ENCODE measurements at places on chromosomes 5 and 9. TPM values are rescaled to one million over a fixed set of nuclear protein-coding genes. Genes with fewer than 3 reads are reported as not detected.

The KIAA1958 gene
- total RNA-seq = 2.0 TPM

DNA sequence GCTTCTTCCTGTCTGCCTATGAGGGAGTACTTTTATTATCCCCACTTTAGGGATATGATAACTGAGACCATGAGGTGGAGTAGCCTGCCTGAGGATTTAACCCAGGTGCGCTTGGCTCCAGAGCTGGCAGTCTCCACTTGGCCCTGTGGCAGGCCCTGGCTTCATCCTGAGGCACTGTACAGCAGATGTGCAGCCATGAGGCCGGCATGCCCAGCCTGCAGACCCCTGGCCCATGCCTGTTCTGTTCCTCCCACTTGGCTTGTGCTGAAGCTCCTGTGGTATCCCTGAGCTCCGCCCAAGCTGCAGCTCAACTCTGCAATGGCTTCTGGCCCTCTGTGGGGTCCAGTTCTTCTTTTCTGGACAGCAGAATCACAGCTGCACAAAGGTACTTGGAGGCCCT lies 31.8 kb upstream of the RAPGEF1 start:
- DNase-seq = no peak

DNA sequence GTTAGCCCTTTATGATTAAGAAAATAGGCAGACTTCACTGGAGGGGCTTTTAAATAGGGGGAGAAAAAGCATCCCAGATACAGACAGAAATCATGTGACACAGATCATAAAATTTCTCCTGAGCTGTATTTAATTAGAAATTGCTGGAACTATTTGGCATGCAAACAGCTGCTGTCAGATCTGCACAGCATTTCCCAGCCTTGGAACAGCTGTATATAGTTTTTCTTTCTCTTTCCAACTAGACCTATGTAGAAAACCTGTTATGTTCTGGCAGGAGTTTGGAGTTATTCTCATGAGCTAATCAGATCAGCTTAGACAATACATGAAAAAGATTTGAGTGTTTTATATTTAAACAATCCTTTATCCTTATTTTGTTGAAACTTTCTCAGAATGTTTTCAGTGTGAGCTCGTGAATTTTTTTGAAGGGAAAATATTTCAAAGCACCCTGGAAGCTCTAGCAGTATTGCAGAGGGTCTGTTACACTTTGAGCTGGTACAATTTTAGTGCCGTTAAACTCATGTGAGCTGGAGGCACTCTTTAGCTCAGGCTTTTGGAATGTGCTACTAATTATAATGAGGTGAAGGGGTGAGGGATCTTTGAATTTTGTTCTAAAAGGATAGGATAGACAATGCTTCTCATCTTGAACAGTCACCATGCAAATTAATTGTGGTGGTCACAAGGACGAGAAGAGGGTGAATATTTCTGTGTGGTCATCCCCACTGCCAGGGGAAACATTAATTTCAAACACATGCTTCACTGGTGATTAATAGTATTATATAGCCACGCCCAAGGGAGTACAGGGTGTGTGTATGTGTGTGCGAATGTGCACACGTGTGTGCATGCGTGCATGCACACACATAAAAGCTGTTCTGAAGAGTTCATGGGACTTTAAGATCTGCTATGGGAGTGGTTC lies 239.4 kb upstream of the FBXL7 start:
- no peak for DNase-seq

The GPRIN1 gene
- total RNA-seq = not detected

DNA sequence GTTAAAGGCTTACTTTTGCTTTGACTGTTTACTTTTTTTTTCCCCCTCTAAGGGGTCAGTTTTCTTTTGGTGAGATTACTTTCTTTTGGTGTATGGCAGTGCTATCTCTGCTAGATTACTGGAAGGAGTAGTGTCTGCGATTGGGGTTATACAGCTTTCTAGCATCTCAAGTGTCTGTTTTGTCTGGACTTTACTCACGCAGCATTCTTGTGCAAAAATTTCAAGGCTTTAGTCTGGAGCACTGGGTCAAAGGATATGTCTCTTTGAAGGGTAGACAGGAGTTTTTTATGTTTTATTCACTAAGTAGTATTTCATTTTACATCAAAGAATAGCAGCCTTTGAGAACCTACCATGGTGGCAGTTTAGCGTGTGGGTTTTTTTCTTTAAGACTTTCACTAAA lies 52.6 kb downstream of the NDUFS4 start:
- no peak for DNase-seq

GRCh38 chr5:158802941-158803341 lies 296.8 kb downstream of the EBF1 start:
- no peak for DNase-seq

DNA sequence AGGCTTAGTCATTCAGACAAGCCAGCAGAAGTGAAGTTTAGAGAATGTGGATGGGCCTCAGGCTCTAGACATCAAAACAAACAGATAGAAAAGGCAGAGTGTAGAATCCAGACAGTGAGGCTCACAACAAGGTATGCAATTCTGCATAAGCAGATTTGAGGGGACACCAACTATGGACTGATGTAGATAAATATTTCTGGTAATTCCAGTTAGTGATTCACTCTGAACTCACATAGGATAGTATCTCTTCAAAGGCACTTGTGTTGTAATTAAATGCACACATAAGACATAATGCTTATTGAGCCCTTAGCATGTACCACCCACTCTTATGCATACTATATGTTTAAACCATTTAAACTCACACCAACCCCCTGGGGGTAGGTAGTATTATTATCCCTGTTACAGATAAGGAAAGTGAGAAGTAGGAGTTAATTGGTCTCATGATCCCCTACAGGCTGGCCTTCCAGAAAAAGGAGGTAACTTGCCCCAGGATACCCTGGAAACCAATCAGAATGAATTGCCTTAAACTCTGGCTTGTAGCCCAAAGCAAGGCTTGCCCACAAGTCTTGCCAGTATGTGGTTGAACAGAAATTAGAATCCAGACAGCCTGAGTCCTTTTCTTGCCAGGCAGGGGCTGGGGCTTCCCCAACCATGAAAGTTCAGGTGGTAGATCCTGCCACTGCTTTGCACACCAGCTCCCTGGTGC lies 39.5 kb upstream of the HSPB3 start:
- DNase-seq = no peak

- no peak for DNase-seq
Observed at GRCh38 chr5:127585661-127586060, 63.2 kb upstream of the CTXN3 start.

DNA sequence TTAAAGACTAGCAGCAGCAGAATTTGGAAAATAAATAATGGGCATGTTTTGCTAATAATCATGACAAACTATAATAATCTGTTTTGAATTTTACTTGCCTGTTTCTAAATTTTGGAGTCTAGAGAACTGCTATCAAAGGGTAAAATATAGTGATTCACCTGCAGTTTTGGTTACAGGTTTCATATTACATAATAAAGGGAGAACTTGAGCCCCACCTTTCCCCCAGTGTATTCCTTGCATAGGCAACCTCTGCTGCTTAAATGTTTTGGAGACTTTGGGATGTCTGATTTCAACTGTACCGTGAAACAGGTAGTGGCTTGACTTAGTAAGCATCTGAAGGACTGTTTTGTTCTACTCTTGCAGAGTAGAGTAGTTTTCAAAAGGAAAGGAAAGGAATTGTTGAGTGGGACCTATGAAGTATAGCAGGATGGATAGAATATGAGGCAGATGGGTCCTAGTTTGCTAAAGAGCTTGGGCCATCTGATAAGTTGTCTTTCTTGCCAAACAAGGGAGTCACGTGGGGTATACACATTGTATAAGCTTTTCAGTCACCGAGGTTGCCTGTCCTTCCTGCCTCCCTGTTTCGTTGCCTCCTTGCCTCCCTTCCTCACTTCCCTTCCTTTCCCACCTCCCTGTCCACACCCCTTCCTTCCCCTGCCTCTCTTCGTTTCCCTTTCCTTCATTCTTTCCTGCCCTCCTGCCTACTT lies 19.1 kb downstream of the CREBRF start:
- DNase-seq = no peak

The IL4 gene
- not detected for total RNA-seq

The FAT2 gene
- not detected for total RNA-seq

The FBN2 gene
- 0.11 TPM for total RNA-seq

DNA sequence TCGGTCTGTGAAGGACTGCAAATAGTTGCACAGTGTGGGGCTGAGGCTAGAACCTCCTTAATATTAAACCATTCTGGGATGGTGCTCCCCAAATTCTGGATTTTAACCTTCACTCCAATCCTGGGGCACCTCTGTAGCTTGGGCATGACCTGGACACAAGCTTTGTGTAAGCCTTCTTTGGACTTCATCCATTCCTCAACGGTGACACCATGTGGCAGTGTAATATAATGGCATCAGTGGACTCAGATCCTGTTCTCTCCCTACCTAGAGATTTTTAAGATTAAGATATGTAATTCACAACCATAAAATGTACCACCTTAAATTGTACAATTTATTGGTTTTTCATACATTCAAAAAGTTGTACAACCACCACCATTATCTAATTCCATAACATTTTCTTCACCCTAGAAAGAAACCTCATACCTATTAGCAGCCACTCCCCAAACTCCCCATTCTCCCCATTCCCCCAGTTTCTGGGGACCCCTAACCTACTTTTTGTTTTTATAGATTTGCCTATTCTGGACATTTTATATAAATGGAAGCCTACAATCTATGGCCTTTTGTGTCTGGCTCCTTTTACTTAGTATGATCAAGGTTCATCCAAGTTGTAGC lies 4.8 kb upstream of the PLGRKT start:
- DNase-seq = no peak

GRCh38 chr9:122180633-122181032 lies 20.9 kb downstream of the MORN5 start:
- no peak for DNase-seq

DNA sequence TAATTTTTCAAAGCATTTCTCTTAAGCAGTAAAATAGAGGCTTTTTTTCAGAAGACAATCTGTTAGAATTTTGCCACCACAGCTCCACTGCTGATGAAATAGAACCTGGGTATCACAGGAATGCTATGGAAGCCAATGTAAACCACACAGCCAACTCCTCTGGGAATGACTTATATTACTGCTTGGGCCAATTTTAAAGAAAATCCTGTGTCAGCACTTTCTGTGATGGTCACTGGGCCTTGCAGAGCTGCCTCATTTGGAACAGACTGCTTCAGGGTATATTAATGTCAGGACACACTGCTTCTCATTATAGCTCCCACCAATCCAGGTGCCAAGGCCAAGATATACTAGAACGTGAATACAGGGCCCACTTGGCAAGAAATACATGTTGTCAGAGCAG lies 144.1 kb upstream of the ACTBL2 start:
- DNase-seq = no peak

DNA sequence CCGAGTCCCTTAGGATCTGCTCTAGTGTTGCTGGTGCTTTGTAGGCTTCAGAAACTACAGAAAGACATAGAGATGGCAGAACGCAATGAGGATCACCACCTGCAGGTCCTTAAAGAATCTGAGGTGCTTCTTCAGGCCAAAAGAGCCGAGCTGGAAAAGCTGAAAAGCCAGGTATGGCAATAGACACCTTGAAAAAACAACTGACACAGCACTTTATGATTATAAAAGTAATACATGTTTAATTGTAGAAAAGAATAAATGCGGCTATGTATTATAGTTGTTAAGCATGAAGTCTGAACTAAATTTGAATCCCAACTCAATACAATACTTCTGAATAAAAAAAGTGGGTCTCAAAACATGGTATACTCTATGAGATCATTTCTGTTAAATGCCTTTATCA lies 43.7 kb downstream of the RAB14 start:
- DNase-seq = no peak

DNA sequence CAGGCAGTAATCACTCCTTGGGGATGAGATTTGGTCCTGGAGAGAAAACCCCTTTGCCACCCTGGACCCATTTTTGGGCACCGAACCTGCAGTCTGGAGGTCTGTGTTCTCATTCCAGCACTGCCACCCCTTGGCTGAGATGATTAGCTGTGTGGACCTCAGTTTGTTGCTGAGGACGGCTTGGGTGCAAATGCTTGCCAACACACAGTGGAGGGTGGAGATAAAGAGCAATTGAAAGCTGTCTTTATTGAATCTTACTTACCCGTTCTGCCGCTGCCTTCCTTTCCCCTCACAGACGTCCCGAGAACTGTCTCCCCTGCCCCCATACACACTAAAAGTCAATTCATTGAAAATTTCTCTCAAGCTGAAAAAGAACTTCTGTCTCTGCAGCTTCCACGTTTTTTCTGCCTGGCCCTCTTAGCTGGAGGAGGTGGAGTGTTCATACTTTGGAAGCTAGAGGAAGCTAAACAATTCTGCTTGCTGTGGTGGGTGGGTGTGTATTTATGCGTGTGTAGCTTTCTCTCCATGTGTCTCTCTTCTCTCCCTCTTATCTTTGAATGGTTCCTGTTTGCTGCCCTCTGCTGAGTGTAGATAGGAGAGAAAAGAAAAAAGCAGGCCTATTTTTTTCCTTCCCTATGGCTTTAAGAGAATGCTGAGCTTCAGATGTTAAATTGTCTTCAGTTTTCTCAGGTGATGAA lies 6.6 kb downstream of the GALNT10 start:
- no peak for DNase-seq

DNA sequence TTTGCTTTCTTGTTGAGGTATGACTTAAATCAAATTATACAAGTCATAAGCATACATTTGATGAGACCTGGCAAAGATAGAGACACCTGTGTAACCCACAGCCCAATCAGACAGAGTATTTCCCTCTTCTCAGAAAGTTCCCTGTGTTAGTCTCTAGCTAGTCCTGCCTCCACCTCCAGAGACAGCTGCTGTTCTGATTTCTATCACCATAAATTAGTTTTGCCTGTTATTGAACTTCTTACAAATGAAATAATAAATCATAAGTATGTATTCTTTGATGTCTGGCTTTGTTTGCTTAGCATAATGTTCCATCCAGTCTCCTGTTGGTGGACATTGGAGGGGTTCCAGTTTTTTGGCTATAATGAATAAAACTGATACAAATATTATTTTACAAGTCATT lies 194.5 kb downstream of the ICE1 start:
- no peak for DNase-seq

- DNase-seq = peak; percentile 92
Observed at GRCh38 chr5:132251220-132251725, 6.2 kb upstream of the PDLIM4 start.

GRCh38 chr5:157532022-157532421 lies 43.6 kb downstream of the ADAM19 start:
- no peak for DNase-seq

The ARL14EPL gene
- total RNA-seq = not detected

DNA sequence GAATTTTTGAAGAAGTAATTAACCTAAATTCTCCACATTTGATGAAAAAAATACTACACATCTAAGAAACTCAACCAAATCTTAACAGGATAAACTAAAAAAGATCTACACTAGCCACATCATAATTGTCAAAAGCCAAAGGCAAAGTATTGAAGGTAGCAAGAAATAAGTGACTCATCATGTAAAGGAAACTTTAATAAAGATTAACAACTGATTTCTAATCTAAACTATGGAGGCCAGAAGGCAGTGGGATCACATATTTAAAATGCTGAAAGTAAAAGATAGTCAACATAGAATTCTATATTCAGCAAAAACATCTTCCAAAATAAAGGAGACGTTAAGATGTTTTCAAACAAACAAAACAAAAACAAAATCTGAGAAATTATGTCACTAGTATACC lies 2002.9 kb downstream of the MAT2B start:
- DNase-seq = no peak

- no peak for DNase-seq
Observed at GRCh38 chr9:22238809-22239684, 207.6 kb upstream of the DMRTA1 start.

The SELENOP gene
- 119 TPM for total RNA-seq

The WDR38 gene
- total RNA-seq = not detected

- no peak for DNase-seq
Observed at GRCh38 chr9:38066914-38067858, 1.8 kb downstream of the SHB start.

GRCh38 chr5:142894749-142895148 lies 124.6 kb downstream of the ARHGAP26 start:
- DNase-seq = no peak

- no peak for DNase-seq
Observed at GRCh38 chr5:126801992-126802294, 25.0 kb downstream of the LMNB1 start.

Measured in ascending aorta (tissue), 2 donors.